ENCODE measurements at places on chromosomes 5 and 9.

- DNase-seq, result no peak
Observed at GRCh38 chr9:112869917-112870316, 20.8 kb downstream of the SLC46A2 start.

- no peak for DNase-seq
Observed at GRCh38 chr9:16337322-16338029, 533.0 kb downstream of the BNC2 start.

DNA sequence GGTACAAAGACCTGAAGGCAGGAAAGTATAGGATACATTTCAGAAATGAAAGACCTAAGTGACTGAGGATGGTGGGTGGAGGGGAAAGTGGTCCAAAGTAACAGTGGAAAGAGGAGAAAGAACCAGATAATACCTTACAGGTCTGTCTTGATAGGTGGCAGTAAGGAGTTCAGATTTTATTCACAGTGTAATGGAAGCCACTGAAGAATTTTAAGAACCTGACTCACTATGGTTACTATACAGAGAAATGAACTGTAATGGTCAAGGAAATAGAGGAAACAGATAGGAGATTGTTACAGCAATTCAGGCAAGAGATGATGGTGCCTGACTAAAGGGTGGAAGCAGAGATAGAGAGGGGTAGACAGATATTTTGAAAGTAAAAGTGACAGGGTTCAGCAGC is 46.5 kb downstream of the EPB41L4A start:
- no peak for DNase-seq

DNA sequence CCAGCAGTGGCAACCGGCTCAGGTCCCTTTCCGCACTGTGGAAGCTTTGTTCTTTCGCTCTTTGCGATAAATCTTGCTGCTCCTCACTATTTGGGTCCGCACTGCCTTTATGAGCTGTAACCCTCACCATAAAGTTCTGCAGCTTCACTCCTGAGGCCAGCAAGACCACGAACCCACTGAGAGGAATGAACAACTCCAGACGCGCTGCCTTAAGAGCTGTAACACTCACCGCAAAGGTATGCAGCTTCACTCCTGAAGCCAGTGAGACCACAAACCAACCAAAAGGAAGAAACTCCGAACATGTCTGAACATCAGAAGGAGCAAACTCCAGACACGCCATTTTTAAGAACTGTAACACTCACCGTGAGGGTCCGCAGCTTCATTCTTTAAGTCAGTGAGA is 103.5 kb downstream of the GLIS3 start:
- no peak for DNase-seq

- DNase-seq, result no peak
Observed at GRCh38 chr5:10828241-10828640, 67.2 kb upstream of the DAP start.

GRCh38 chr5:132753135-132753987 is 6.1 kb downstream of the CCNI2 start:
- DNase-seq, result no peak

GRCh38 chr5:175471628-175472027 is 6.7 kb upstream of the SFXN1 start:
- no peak for DNase-seq

DNA sequence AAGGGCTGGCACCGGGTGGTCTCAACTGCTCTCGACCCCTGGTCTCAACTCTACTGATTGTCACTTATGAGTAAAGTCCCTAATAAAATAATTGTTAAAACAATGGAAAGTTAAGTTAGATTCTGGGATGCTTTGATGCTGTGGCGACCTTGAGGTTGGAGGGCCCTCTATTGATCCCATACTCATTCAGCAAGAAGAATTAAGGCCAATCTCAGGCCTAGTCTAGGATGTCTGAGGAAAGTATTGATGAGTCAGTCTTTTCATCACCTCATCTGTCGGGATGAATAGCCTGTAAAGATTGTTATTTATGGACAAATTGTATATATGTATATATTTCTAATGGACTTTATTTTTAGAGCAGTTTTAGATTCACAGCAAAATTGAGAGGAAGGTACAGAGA is 50.8 kb downstream of the WDR36 start:
- DNase-seq, result no peak

GRCh38 chr9:81479573-81479972 is 209.8 kb downstream of the TLE1 start:
- no peak for DNase-seq

DNA sequence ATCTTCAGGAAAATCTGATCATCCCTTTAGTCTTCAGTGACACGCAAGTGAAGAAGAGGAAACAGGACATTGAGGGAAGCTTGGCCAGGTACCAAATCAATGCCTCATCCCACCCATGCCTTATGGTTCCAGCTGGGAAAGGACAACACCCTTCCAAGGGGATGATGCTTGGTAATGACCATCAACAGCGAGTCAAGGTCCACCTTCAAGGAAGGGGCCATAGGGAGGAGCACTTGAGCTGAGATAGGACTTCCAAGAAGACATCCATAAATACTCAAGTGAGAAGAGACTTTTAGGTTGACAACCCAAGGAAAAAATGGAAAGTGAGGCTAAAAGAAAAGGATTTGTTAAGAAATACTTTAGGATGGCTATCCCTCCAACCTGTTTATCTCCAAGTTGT is 27.1 kb upstream of the GAS1 start:
- DNase-seq, result no peak

DNA sequence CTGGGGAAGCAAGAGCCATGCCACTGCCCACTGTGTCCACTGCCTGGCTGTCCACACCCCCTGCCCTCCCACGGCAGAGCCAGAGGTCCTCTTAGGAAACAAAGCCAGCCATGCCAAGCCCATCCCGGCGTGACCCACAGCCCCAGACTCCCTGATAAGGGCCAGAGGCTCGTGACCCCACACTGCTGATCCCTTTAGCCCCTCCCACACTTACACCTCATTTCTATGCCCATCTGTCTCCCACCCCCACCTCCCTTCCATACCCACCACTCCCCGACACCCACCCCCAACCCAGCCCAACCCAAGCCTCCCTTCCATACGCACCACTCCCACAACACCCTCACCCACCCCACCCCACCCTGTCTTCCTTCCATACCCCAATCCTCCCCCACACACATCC is 17.3 kb downstream of the PTGES start:
- no peak for DNase-seq

- no peak for DNase-seq
Observed at GRCh38 chr9:14260101-14260500, 53.8 kb downstream of the NFIB start.

DNA sequence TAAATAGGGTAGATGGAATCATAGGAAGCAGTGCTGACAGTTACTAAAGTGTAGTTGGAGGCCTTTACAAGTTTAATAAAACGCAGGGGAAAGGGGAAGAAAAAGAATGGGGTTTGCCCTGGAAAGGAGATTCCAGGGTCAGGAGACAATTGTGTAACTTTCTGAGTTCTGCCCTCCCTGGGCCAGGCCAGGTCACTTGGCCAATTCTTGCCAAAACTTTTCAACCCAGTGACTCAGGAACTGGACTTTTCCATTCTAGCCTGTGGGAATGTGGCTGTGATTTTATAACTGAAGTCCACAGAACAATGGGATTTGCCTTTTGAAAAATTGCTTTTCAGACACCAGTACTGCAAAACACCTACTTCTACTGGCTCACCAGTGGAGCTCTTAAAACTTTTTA is 289.8 kb upstream of the ANKRD55 start:
- DNase-seq, result no peak

Data from activated CD4-positive, alpha-beta T cell treated with anti-CD3 and anti-CD28 coated beads for 1 hour (primary cell).